Smooth muscle cell of trachea (primary cell): ENCODE measurements at places on chromosomes 1 and 21. TPM values are rescaled to one million over a fixed set of nuclear protein-coding genes. Genes with fewer than 3 reads are reported as not detected.

Gene RGS8
- total RNA-seq, result under 0.01 TPM in 1 of 2 replicates, not detected in the other

Gene AIRE
- under 0.01 TPM in 1 of 2 replicates, not detected in the other for total RNA-seq

Gene TSSK3
- 1.0 and 1.3 TPM in 2 replicates for total RNA-seq

Gene SMG5
- total RNA-seq, result 40.3 and 68.3 TPM in 2 replicates

Gene LDLRAD1
- not detected in 2 replicates for total RNA-seq

Gene C1orf226
- 0.17 and 0.29 TPM in 2 replicates for total RNA-seq

Gene RGS4
- 26.3 and 110 TPM in 2 replicates for total RNA-seq

Gene GSTM5
- total RNA-seq, result 6.4 and 34.2 TPM in 2 replicates

Gene C1orf116
- total RNA-seq, result not detected in 2 replicates

Gene CAPN8
- total RNA-seq, result not detected in 2 replicates

Gene CRYZL1
- 36.9 and 41.2 TPM in 2 replicates for total RNA-seq

Gene CTH
- total RNA-seq, result 3.8 and 4.4 TPM in 2 replicates

Gene MYOG
- not detected in 2 replicates for total RNA-seq

Gene GJB5
- total RNA-seq, result 0.15 TPM in 1 of 2 replicates, not detected in the other
